ENCODE measurements at places on chromosomes 12 and 14. TPM values are rescaled to one million over a fixed set of nuclear protein-coding genes. Genes with fewer than 3 reads are reported as not detected.

DNA sequence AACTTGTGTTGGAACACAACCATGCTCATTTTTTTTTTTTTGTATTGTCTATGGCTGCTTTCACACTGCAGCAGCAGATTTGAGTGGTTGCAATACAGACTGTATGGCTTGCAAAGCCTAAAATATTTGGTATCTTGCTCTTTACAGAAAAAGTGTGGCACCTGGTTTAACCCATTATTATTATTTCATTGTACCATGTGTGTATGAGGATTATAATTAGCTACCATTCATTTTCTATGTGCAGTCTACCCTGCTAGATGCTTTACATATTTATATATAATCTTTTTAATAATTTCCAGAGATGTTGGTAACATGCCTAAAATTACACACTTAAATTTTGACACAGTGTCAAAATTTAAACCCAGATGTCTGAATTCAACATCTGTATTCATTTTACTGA, 37.7 kb downstream of the SPATS2 start:
- peaks cover 3% of the 10 kb centered on the region for H3K36me3 ChIP-seq
- DNase-seq, result no peak
- H3K27me3 ChIP-seq, result no peaks in the 10 kb centered on the region
- peaks cover 13% of the 10 kb centered on the region for H3K4me1 ChIP-seq

RERGL gene
- not detected for total RNA-seq

DNA sequence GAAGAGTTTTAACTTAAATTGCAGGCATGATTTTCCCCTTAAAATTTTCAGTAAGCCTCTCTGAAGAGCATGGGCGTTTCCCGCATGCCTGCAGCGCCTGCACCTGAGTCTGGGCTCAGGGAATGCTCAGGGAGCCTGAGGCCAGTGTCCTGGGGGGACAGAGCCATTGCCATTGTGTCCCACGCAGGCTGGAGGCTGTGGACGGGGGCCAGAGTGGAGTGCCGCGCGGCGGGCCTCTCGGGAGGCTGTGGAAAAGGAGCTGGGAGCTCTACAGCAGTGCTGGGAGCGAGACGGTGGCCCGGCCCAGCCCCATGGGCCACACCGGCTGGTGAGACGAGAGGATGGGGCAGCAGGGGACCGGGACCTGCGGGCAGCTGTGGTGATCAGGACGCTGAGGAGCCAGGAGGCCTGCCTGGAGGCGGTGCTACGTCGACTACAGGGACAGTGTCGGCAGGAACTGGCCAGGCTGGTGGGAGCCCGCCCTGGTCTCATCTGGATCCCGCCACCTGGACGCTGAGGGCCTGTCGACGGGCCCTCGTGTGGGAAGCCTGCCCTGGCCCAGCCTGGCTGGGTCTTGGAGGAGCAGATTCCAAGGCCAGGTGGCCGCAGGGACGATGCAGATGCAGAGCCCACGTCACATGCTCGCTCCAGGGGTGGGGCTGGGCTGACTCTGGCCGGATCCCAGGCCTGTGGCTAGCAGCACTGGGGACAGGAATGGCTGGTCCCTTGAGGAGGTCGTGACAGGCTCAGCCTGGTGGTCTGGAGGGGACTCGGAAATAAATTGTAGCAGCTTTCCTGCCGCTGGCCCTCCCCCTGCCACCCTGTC, 7.6 kb downstream of the TEDC1 start:
- no peak for DNase-seq
- no peak overlapping the region for H3K4me3 ChIP-seq
- H3K36me3 ChIP-seq, result no peaks in the 10 kb centered on the region
- no peaks in the 10 kb centered on the region for H3K27me3 ChIP-seq
- no peak overlapping the region for H3K27ac ChIP-seq

- DNase-seq, result no peak
- H3K27ac ChIP-seq, result peak overlapping the region; percentile 56
- H3K4me3 ChIP-seq, result no peak overlapping the region
Observed at GRCh38 chr12:913919-914698, 35.4 kb downstream of the RAD52 start.

GRCh38 chr12:2976581-2976996, 17.4 kb downstream of the TEAD4 start:
- H3K27ac ChIP-seq, result no peak overlapping the region
- H3K4me1 ChIP-seq, result no peaks in the 10 kb centered on the region
- DNase-seq, result no peak
- no peaks in the 10 kb centered on the region for H3K36me3 ChIP-seq
- H3K27me3 ChIP-seq, result no peaks in the 10 kb centered on the region

KLRC2 gene
- total RNA-seq, result 0.39 TPM

DNA sequence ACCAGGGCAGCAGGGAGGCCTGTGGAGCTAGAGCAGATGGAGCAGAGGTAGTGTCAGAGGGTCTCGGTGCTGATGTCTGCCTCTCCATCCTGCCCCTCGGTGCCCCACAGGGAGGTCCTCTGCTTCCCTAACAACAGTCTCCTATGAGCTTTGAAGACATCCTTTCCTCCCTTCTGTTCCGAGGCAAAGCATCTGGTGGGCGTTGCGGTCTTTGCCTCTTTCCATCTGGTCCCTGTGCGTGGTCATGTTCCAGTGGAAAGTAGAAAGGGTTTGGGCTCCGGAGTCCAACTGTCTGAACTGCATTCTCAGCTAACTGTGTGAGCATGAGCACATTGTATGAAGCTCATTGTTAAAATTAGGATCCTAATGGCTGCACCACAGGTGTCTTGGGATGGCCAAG, 370.6 kb downstream of the AACS start:
- no peaks in the 10 kb centered on the region for H3K4me1 ChIP-seq
- no peak for DNase-seq
- no peaks in the 10 kb centered on the region for H3K27me3 ChIP-seq
- H3K27ac ChIP-seq, result no peak overlapping the region

GRCh38 chr14:57512220-57512619, 18.6 kb upstream of the CCDC198 start:
- no peak for DNase-seq
- H3K4me3 ChIP-seq, result no peak overlapping the region
- no peaks in the 10 kb centered on the region for H3K36me3 ChIP-seq
- no peak overlapping the region for H3K27ac ChIP-seq
- no peaks in the 10 kb centered on the region for H3K4me1 ChIP-seq

FOXM1 gene
- total RNA-seq, result 74.8 TPM

DNA sequence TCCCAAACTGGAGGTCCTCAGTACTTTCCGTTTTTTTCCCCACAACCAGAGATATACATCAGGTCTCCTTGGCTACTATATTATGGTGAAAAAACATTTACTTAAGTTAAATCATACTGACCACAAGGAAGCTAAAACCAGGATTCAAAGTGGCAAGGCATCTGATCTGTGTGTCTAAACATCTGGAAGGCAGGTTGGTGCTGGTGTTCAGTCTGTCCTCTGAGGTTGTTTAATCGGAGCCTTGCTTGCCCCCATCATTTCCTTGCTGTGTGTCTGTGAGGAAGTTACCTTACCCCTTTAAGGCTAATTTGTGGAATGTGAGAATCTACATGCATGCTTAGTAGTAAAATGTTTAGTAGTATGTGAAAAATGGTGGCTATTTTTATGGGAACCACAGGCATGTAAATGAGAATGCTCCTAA, 75.6 kb downstream of the GALNT4 start:
- no peaks in the 10 kb centered on the region for H3K27me3 ChIP-seq
- H3K27ac ChIP-seq, result no peak overlapping the region
- DNase-seq, result no peak
- H3K4me3 ChIP-seq, result no peak overlapping the region
- H3K36me3 ChIP-seq, result peaks cover 57% of the 10 kb centered on the region

GRCh38 chr14:98445718-98446117, 826.3 kb downstream of the BCL11B start:
- H3K27ac ChIP-seq, result no peak overlapping the region
- H3K27me3 ChIP-seq, result no peaks in the 10 kb centered on the region
- no peaks in the 10 kb centered on the region for H3K36me3 ChIP-seq
- H3K4me3 ChIP-seq, result no peak overlapping the region

MUCL1 gene
- total RNA-seq, result not detected
